ENCODE measurements at places on chromosomes 1 and 21. TPM values are rescaled to one million over a fixed set of nuclear protein-coding genes. Genes with fewer than 3 reads are reported as not detected.

RAVER2 gene
- 5.9 TPM for total RNA-seq

RCC2 gene
- total RNA-seq, result 104 TPM

KLHL12 gene
- 23.5 TPM for total RNA-seq

INAVA gene
- total RNA-seq, result 63.9 TPM

SMPDL3B gene
- 1.4 TPM for total RNA-seq

ARHGAP29 gene
- 66.0 TPM for total RNA-seq

LORICRIN gene
- not detected for total RNA-seq

CCDC17 gene
- 0.23 TPM for total RNA-seq

HES3 gene
- total RNA-seq, result not detected

CTTNBP2NL gene
- 11.5 TPM for total RNA-seq

RNF19B gene
- total RNA-seq, result 45.8 TPM

OR2G6 gene
- not detected for total RNA-seq

PRAMEF8 gene
- not detected for total RNA-seq

LRRC53 gene
- total RNA-seq, result not detected

TNFSF18 gene
- 0.04 TPM for total RNA-seq

WNT3A gene
- total RNA-seq, result not detected

INKA2 gene
- total RNA-seq, result 2.0 TPM

CFAP141 gene
- total RNA-seq, result not detected

CRYBG2 gene
- total RNA-seq, result 3.3 TPM

SELP gene
- not detected for total RNA-seq

FCER1A gene
- not detected for total RNA-seq

GPR37L1 gene
- total RNA-seq, result not detected

DPT gene
- total RNA-seq, result not detected

FRRS1 gene
- 8.5 TPM for total RNA-seq

LCE3E gene
- 1.6 TPM for total RNA-seq

FCMR gene
- total RNA-seq, result 3.3 TPM

OR2T6 gene
- total RNA-seq, result not detected

S100A7 gene
- 13.3 TPM for total RNA-seq

TRIM62 gene
- 2.0 TPM for total RNA-seq

HSPG2 gene
- 164 TPM for total RNA-seq

CLCA4 gene
- total RNA-seq, result 0.15 TPM

DONSON gene
- 32.4 TPM for total RNA-seq

NUDT4B gene
- 21.9 TPM for total RNA-seq

AADACL3 gene
- not detected for total RNA-seq

SAMD11 gene
- 0.08 TPM for total RNA-seq

COL8A2 gene
- total RNA-seq, result 4.8 TPM

PRR9 gene
- not detected for total RNA-seq

OR2T10 gene
- total RNA-seq, result not detected

OR2L3 gene
- not detected for total RNA-seq

KRTAP26-1 gene
- total RNA-seq, result not detected

CNKSR1 gene
- 14.1 TPM for total RNA-seq

OR6P1 gene
- total RNA-seq, result not detected

CYP4A11 gene
- not detected for total RNA-seq

ELAPOR1 gene
- total RNA-seq, result not detected

NMNAT2 gene
- 0.39 TPM for total RNA-seq

PTGFRN gene
- total RNA-seq, result 121 TPM

Measured in hair follicular keratinocyte (primary cell).